ENCODE measurements at places on chromosomes 2 and 18. TPM values are rescaled to one million over a fixed set of nuclear protein-coding genes. Genes with fewer than 3 reads are reported as not detected.

Gene DSG4
- total RNA-seq, result not detected

Gene ASXL3
- total RNA-seq, result not detected

Gene MSGN1
- not detected for total RNA-seq

Gene MEIS1
- total RNA-seq, result 9.1 TPM

Gene PTPN4
- 46.6 TPM for total RNA-seq

Gene C2orf68
- total RNA-seq, result 48.6 TPM

Gene MAP3K19
- total RNA-seq, result not detected

Gene TIGD1
- 12.7 TPM for total RNA-seq

Gene KIAA1328
- total RNA-seq, result 6.5 TPM

Gene FBXO48
- 1.2 TPM for total RNA-seq

Data from PC-9 (cell line).